Endothelial cell of umbilical vein (primary cell): ENCODE measurements at places on chromosomes 1 and 21.
A peak's percentile ranks its signal among the peaks of the same experiment; 100 is the strongest.

DNA sequence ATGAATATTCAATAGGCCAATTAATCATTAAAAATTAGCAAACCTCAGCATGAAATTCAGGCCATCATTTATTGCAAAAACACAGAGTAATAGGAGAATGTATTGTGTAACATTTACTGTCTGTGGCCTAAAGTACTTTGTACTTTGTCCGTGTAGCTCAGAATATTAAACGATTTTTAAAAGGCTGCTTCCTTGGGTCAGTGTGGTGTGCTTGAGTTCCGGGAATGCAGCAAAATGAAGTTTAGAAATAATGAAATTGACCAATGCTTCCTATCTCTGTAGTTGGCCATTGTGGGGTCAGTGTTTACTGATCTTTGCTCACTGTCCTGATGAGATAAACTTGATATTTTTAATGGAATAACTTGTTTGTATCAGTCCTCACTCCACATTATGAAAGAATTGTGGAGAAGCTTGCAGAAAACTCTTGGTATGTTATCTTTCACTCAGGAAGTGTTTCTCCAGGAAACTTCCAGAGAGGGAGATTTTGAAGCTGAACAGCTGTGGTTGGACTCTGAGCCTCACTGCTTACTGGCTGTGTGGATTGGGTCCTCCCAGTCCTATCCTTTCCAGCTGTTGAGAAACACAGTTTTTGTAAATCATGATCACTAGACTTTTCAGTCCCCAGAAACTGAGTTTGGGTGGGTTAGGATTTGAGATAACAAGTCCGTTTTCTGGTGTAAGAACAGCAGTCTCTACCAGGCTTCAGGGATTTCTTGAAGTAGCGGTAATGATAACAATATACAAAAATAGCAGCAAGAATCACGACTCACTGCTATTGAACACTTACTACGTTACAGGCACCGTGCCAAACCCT is 19.2 kb upstream of the MTARC1 start:
- no peak for DNase-seq

DNA sequence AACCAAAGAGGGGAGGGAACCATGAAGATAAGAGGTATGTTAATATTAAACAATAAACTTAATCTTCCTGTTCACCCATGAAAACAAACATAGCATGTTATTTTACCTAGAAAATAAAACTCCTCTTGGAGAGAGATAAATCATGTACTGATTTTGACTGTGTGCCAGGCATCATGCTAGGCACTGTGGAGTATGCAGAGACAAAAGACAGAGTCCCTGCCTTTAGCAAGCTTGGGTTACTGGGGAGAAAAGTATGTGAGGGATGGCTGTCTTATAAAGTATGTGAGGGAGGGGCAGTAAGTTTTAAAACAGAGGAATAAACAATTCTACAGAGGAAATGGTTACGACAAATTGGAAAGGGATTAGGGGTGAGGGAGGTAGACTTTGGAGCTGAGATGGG is 129.5 kb upstream of the BEND5 start:
- DNase-seq, result no peak

- DNase-seq, result no peak
Measured at GRCh38 chr1:240344918-240345317, 253.2 kb downstream of the FMN2 start.

GRCh38 chr1:73909043-73909562 is 288.9 kb downstream of the LRRIQ3 start:
- DNase-seq, result no peak

DNA sequence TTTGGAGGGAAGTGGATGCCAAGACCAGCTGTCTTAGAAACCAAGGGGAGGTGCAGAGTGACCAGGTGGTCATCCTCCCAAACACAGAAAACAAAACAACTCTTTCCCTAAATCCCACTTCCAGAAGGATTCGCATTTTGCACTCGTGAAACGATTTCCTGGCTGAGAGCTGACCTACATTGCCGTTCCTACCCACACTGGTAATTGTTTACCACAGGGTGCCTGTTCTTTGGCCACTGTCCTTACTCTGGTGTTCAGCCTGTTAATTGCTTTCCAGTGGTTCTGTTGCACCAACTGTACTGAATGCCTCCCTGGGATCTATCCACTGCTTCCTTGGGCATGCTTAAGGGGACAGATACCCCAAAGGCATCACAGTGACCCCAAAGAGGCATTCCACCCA is 23.2 kb upstream of the PLA2G2C start:
- DNase-seq, result no peak

DNA sequence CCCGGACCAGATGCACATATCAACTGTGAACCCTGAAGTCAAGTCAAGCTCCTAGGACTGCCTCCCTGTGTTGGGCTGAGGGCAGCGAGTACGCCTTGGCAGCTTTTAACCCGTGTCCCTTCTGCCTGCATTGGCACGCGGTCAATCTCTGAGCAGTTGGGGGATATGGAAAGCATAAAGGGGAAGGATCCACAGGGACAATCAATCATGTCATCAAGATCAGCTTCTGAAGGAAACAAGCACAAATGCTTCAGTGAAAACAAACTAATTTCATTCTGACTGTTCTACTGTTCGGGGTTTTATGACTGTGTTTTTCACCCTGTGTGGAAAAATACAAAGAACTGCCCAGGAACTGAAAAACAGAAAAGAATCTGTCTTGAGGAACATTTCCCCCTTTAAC is 106.2 kb downstream of the RUNX1 start:
- no peak for DNase-seq

DNA sequence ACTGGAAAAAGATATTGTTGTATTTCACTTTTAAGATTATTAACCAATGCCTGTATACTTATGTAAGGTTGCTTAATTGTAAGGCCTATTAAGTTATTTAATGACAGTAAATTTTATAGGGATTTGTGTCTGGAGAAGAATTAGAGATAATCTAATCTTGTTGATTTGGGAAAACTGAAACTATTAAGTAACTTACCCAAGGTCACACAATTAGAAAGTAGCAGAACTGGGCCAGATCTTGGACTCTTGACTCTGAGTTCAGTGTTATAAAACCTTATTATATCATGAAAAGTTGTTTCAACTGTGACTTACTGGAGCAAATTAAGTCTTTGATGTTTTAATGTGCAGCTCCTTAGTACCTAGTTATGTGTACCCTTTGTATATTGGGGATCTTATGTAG is 38.5 kb downstream of the CAMTA1 start:
- DNase-seq, result no peak

DNA sequence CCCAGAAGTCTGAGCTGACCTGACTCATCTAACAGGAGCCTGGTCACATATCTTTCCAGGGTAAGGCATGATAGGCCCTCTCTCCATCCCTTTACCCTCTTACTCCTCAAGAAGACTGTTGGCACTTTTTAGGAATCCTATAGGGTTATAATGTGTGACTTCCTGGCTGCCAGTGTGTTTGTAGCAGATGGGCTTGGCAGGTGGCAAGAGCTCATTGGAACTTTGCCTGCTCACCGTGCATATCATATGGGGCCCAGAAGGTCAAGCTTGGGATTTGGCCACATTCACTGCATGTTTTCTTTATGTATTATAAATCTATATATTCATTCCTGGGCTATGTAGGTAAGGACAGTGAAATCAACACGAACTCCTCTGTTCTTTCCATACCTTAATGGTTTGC is 5.2 kb downstream of the KAZN start:
- DNase-seq, result no peak

DNA sequence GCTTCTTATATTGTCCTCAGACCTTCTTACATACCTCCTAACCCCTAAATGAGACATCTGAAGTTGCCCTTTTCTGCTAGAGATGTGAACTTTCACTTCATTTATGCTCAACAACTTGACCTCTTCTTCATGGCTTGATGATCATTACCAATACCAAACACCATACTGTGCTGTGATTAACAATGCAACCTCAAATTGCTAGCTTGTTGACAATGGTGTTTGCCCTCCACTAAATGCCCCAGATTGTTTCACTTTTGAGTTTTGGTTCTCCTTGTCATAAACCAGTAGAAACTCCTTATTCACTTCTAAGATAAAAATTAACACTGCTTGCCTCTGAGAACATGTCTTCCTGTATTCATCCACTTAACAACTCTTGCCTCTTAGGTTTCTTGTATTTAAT is 5.6 kb downstream of the JAK1 start:
- no peak for DNase-seq

DNA sequence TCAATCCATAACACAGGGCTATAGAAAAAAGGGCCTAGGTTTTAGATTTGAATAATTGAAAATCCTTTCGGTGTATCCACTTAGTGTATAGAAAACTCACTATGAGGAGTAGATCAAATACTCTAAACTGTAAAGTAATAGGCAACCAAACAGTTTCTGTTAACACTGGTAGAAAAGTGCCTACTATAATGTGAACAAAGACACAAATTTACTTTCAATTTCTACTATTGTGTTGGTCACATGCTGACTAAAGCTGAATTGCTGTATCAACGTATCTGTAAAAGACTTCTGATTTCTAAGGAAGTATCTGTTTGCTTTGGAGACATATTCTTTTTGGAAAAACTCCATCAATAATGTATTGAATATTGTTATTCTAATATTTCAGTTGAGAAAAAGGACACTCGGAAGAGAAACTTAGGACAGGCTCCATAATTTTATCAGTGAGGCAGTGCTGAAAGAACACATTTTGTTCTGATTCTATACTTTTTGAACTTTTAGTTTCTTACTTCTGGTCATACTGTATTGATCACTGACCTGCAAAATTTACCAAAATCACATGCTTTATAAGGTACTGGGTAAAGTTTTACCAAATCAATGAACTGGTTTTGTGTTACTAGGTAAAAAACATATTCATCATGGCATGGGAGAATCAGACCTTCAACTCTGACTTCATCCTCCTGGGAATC is at the start of gene OR2M5:
OR2M5 (plus strand) TSS at position 636 of the 686 bp plus-strand sequence; CDS start at position 636, 0 bp downstream.
- DNase-seq, result no peak

DNA sequence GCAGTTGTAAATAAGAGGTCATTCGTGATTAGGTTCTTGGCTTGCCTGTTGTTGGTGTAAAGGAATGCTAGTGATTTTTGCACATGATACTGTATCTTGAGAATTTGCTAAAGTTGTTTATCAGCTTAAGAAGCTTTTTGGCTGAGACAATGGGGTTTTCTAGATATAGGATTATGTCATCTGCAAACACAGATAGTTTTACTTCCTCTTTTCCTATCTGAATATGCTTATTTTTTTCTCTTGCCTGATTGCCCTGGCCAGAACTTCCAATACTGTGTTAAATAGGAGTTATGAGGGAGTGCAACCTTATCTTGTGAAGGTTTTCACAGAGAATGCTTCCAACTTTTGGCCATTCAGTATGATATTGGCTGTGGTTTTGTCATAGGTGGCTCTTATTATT is 576.1 kb upstream of the RGS18 start:
- no peak for DNase-seq

DNA sequence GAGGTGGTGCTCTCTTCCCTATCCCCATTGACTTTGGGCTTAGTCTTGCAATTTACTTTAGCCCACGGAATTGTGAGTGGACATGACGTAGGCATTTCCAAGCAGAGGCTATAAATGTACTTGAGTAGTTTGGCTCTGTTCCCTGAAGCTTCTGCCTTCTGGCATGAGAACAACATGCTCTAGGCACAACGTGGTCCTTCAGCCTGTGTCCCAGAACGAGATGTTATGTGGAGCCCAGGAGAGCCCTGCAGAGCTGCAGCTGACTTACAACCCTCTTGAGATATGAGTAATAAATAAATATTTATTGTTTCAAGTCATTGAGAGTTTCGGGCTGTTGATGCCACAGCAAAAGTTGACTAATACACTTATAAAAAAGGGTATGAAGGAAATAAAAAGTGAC is 105.2 kb upstream of the HMGB4 start:
- DNase-seq, result no peak

GRCh38 chr1:27622828-27623227 is 12.2 kb downstream of the FGR start:
- no peak for DNase-seq

GRCh38 chr1:162629077-162629627 is 3.1 kb upstream of the DDR2 start:
- no peak for DNase-seq

DNA sequence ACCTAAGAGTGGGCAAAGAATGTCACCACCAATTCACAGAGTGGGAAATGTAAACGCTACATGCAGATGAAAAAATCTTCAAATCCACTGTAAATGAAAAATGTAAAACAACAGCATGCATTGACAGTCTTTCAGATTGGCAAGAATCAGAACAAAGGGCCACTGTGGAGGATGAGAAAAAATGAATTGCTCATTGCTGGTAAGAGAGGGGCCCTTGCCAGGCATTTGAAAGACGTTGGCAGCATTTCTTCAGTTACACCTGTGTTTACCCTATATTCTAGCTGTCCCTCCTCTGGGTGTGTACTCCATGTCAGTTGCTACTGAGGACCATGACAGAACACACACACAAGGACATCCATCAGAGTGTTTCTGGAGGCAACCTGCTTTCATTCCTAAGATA is 25.8 kb upstream of the AADACL3 start:
- no peak for DNase-seq

- peak; percentile 8 for DNase-seq
Measured at GRCh38 chr1:22870201-22870871, 102.3 kb downstream of the LACTBL1 start.

- no peak for DNase-seq
Measured at GRCh38 chr21:45110873-45111624, 36.7 kb downstream of the ADARB1 start.

- DNase-seq, result peak; percentile 61
Measured at GRCh38 chr1:236774926-236775325, 20.2 kb upstream of the MTR start.

DNA sequence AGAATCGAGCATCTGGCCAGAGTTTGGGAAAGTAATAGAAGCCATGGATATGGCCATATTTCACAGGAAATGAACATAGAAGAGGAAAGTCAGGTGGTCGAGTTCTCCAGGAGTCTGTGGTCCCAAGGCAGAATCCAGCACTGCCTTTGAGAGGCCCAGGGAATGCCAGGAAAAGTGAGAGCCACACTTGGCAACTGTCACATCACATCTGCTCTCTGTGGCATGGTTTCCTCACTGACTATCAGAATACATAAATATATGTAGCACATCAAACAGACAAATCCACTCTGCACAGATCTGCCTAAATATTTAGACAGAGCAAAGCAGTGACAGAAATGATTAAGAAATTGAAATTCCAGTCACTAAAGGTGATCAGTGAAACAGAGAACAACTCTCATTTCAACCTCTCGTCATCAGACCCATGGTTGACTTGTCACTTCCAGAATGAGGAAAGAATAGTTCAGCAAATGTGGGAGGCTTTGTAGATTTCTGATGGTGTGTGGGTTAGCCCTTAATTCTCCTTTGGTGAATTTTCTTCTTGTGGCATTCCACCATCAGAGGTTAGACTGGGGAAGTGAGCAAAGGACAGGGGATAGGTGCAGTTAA is 58.8 kb upstream of the MAN1A2 start:
- DNase-seq, result no peak

DNA sequence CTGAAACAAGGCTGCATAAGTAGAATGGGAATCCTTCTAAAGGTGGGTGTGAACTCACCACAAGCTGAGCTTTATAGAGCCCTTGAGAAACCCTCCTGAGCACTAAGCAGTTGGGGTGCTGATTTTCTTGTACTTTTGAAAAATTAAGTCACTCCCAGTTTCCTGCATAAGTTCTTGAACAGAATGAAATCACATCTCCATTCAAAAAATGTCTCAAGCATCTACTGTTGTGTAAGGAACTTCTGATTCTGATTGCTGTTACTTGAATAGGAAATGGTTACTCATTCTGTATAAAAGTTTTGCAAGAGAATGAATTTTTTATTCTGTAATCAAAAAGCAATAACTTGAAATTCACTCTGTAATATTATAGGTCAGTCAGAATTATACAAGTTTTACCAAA is 50.8 kb upstream of the WNT2B start:
- DNase-seq, result peak; percentile 27
